SJSA1 (cell line): ENCODE measurements at places on chromosomes 4 and X.
A peak's percentile ranks its signal among the peaks of the same experiment; 100 is the strongest.

GRCh38 chr4:12987284-12987683 lies 496.9 kb downstream of the RAB28 start:
- DNase-seq: no peak

DNA sequence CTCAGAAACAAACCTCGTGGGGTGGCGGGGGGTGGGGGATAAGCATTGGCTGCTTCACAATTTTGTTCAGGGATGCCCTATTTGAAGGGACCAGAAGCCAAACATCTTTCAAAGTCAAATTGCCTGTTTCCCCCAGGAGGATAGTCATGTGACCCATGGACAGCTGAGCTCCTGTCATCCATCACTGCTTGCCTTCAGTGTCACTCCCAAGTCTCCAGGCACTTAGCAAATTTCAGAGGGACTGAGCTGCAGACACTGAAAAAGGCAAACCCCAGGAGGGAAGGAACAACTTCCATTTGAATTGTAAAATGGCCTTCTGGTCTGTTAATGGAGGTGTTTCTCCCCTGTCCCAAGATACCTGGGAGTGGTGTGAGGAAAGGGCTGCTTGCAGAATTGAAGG lies 73.4 kb downstream of the FRMPD3 start:
- DNase-seq: no peak

- no peak for DNase-seq
Measured at GRCh38 chr4:169179609-169180521, 90.9 kb downstream of the SH3RF1 start.

DNA sequence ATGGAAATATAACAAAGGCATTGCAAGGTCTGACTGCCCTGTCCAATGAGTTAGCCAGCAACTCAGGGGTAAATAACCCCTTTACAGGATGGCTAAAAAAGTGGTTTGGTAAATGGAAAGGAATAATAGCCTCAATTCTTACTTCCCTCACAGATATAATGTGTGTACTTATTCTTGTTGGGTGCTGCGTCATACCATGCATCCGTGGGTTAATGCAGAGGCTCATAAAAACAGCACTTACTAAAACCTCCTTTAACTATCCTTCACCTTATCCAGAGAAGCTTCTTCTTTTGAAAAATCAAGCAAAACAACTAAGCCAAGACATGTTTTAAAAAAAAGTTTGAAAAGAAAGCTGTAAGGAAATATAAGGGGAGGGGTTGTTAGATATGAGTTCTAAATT lies 301.0 kb downstream of the PAPSS1 start:
- DNase-seq: no peak

- DNase-seq: no peak
Measured at GRCh38 chr4:120007191-120007871, 59.3 kb downstream of the MAD2L1 start.

- DNase-seq: no peak
Measured at GRCh38 chr4:4395849-4396627, 9.1 kb downstream of the NSG1 start.

- DNase-seq: no peak
Measured at GRCh38 chr4:5158825-5159224, 107.5 kb downstream of the STK32B start.

DNA sequence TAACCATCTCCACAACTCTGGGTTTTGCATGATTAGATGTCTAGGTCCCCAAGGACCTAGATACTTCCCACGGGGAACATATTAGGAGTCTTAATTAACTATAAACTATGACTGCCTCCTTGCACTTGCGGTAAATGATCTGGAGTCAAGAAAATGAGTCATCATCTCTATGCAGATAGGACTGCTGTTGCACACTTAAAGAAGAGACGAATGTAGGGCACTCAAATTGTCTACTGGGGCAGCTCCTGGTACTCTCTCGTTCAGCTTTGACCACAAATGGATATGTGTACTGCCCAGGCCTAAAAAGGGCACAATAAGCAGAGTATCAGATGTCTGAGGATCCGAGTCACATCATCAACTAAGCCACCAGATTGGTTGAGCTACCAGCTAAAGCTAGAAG lies 1783.4 kb upstream of the AGA start:
- no peak for DNase-seq

DNA sequence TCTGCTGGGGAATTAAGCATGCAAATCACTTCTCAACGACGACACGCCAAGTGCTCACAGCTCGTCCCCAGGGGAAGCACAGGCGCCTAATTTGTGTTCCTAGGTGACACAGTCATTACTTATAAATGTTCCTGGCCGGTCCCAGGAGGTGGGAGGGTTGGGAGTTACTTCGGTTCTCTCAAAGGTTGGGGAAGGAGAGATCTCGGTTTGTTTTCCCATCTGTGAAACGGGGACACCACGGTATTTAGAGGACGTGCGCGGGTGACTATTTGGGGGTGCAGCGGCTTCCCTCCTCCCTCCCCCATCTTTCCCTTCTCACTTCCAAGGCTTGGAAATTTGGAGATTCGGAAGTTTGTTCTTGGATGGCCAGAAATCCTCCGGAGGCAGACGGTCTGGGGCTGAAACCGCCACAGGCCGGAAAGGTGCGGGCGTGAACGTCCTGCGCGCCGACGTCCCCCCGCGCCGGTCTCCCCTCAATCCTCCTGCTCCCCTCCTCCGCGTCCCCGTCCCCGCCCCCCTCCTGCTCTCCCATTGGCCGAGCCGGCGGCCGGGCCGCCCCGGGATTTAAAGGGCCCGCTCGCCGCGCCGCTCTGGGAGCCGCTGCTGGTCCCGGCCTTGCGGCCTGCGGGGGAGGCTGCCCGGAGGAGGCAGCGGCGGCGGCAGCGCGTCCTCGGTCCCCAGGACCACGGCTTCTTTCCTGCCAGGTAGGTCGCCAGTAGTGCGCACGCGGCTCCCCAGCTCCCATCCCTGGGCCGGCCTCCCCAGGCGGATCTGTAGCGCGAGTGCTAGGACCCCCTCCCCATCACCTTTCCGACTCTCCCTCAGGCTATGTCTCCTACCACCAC lies at the start of gene PORCN:
Gene PORCN (plus strand): TSS at position 593 of the 845 bp plus-strand sequence. CDS start 829 bp downstream, outside the sequence.
- DNase-seq: no peak

DNA sequence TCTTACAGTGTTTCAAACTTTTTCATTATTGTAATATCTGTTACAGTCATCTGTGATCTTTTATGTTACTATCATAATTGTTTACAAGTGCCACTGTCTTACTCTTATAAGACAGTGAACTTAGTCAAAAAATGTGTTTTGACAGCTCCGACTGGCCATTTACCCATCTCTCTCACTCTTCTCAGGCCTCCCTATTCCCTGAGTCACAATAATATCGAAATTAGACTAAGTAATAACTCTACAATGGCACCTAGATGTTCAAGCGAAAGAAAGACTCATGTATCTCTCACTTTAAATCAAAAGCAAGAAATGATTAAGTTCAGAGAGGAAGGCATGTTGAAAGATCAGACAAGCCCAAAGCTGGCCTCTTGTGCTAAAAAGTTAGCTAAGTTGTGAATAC lies 184.2 kb downstream of the CDS1 start:
- DNase-seq: no peak

DNA sequence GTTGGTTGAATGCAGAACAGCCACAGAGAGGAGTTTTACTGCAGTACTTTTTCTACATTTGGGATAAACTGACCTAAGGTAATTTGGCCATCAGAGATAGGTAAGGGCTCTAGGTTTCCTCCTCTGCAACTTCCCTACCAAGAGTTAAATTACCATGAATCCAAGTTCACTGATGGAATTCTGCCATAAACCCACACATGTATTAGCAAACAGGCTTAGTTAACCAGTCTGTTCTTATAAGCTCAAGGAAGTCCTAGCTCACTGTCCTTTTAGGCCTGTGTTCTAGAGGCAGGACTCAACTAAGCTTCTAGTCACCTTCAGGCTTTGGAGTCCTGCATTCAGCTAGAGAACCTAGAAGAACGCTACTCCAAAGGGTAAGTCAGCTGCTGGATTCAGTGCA lies 4.0 kb downstream of the FAM114A1 start:
- DNase-seq: no peak

DNA sequence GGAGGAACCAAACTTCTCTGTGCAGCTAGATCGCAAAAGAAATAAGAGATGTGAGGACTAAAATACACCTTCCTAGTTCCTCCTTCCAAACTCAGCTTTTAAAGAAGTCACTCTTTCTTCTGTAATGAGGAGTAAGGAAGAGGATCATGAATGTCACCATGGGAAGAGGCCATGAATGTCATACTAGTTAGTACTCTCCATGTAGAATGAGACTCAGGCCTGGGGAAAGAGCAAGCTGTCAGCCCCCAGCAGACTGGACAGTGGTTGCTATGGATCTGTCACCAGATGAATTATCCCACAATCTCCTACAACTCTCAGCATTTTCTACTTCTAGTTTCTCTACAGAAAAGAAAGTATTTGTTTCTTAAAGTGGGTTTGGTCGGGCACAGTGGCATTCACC lies 57.1 kb upstream of the PRDM8 start:
- DNase-seq: no peak

- no peak for DNase-seq
Measured at GRCh38 chr4:73606465-73606974, 13.7 kb downstream of the RASSF6 start.

GRCh38 chrX:52542311-52542710 lies 25.4 kb upstream of the XAGE1B start:
- no peak for DNase-seq

- DNase-seq: no peak
Measured at GRCh38 chr4:110195561-110196205, 2.7 kb downstream of the ELOVL6 start.

DNA sequence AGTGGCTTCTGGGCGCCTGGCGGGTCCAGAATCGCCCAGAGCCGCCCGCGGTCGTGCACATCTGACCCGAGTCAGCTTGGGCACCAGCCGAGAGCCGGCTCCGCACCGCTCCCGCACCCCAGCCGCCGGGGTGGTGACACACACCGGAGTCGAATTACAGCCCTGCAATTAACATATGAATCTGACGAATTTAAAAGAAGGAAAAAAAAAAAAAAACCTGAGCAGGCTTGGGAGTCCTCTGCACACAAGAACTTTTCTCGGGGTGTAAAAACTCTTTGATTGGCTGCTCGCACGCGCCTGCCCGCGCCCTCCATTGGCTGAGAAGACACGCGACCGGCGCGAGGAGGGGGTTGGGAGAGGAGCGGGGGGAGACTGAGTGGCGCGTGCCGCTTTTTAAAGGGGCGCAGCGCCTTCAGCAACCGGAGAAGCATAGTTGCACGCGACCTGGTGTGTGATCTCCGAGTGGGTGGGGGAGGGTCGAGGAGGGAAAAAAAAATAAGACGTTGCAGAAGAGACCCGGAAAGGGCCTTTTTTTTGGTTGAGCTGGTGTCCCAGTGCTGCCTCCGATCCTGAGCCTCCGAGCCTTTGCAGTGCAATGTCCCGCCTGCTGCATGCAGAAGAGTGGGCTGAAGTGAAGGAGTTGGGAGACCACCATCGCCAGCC lies at the start of gene ATOH1:
Gene ATOH1 (plus strand): TSS at position 422 of the 663 bp plus-strand sequence. CDS start 174 bp downstream, at position 596.
- no peak for DNase-seq

DNA sequence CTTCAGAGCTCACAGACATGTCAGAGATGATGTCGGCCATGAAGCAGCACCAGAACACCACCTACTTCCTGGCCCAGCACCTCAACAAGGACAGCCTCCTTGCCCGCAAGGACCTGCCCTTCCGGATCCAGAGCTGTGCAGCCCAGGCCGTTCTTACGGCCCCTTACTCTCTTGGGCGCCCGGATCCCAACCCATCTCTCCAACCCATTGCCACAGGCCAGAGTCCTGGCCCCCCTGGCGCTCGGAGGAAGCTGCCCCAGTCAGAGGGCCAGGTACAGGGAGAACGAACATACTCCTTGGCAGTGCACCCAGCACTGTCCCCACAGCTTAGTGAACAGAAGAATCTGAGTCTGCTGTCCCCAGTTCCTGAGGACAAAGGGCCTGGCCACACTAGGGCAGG lies 27.9 kb upstream of the PRPS1 start:
- no peak for DNase-seq

DNA sequence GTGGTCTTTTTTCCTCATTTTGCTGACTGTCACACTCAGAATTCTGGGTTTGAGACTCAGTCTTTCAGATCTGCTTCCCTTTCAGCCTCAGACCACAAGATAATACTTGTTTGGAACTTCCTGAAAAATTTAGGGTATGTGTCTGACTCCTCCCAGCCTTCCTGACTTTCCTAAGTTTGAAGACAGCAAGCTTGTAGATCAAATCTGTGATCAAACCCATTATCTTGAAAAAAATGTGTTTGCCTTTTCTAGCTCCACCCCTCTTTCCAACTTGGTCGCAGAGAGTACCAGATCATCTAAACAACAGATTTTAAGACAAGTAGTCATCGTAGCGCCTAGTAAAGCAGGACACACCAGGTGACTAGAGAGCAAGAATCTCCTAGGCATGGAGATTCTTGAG lies 9.9 kb downstream of the BCAP31 start:
- no peak for DNase-seq

GRCh38 chr4:25160714-25161592 lies 704 bp upstream of the SEPSECS start:
- DNase-seq: peak; percentile 33
